Memory B cell (primary cell): ENCODE measurements at places on chromosomes 7 and 10.

GRCh38 chr7:108404509-108405420 is 51.5 kb downstream of the NRCAM start:
- no peak for DNase-seq

- DNase-seq: no peak
Observed at GRCh38 chr7:157457355-157458253, 120.8 kb downstream of the DNAJB6 start.

- DNase-seq: no peak
Observed at GRCh38 chr7:65317372-65317771, 56.3 kb upstream of the ZNF92 start.

- DNase-seq: no peak
Observed at GRCh38 chr7:134820778-134821177, 41.3 kb downstream of the CALD1 start.

GRCh38 chr7:16813232-16813616 is 8.4 kb upstream of the AGR2 start:
- DNase-seq: no peak

- no peak for DNase-seq
Observed at GRCh38 chr7:46015107-46015868, 94.2 kb upstream of the IGFBP3 start.
